ENCODE measurements at places on chromosomes 7 and 10. TPM values are rescaled to one million over a fixed set of nuclear protein-coding genes. Genes with fewer than 3 reads are reported as not detected.
A peak's percentile ranks its signal among the peaks of the same experiment; 100 is the strongest.

DNA sequence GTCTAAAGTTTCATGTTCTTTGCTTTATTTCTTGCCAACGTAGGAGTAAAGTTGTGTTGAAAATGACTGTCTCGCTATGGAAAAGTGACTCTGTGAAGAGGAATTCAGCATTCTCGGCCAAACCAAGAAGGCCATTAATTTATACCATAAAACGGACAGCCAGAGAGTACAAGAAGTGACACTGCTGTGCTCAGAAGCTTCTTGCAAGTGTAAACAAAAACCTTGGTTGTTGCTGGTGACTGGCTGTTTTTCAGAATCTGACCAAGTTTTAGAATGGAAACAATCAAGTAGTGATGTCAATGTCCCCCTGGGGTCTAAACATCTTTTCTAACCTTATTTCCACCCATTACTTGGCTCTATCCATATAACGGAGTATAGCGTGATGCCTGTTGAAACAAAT, 201.9 kb downstream of the INHBA start:
- H3K36me3 ChIP-seq: no peaks in the 10 kb centered on the region
- no peak for DNase-seq
- no peaks in the 10 kb centered on the region for H3K4me1 ChIP-seq
- H3K27ac ChIP-seq: no peak overlapping the region

DNA sequence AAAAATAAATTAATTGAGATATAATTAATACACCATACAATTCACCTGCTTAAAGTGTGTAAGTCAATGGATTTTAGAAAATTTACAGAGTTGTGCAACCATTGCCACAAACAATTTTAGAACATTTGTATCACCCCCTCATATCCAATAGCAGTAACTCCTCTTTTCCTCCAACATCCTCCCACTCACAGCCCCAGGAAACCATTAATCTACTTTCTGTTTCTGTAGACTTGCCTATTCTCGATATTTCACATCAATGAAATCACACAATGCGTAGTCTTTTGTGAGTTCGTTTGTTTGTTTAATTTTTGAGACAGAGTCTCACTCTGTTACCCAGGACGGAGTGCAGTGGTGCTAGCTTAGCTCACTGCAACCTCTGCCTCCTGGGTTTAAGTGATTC, 13.7 kb upstream of the HERC4 start:
- H3K4me1 ChIP-seq: peaks cover 84% of the 10 kb centered on the region
- no peaks in the 10 kb centered on the region for H3K27me3 ChIP-seq
- DNase-seq: no peak
- H3K27ac ChIP-seq: peak overlapping the region; percentile 95

- no peak overlapping the region for H3K27ac ChIP-seq
- H3K36me3 ChIP-seq: 0 out of 2 replicates have a peak, but pooled peaks cover 6% of the 10 kb centered on the region
- H3K27me3 ChIP-seq: no peaks in the 10 kb centered on the region
Measured at GRCh38 chr10:17698696-17699095, 53.3 kb upstream of the TMEM236 start.

ZNF467 gene
- 6.6 TPM for total RNA-seq

ELAPOR2 gene
- total RNA-seq: 11.0 TPM
